NCI-H446 treated with DMSO at 0.1 percent for 48 hours (cell line): ENCODE measurements at places on chromosomes 1 and 21.

- no peak for DNase-seq
Measured at GRCh38 chr1:97499667-97500066, 421.2 kb downstream of the DPYD start.

GRCh38 chr1:117271959-117272358 is 61.2 kb upstream of the VTCN1 start:
- DNase-seq: no peak

GRCh38 chr1:90127288-90127953 is 132.5 kb downstream of the ZNF326 start:
- DNase-seq: no peak

GRCh38 chr1:185517808-185518419 is 200.9 kb upstream of the IVNS1ABP start:
- DNase-seq: no peak

GRCh38 chr1:99647490-99647889 is 1.6 kb downstream of the PALMD start:
- no peak for DNase-seq

DNA sequence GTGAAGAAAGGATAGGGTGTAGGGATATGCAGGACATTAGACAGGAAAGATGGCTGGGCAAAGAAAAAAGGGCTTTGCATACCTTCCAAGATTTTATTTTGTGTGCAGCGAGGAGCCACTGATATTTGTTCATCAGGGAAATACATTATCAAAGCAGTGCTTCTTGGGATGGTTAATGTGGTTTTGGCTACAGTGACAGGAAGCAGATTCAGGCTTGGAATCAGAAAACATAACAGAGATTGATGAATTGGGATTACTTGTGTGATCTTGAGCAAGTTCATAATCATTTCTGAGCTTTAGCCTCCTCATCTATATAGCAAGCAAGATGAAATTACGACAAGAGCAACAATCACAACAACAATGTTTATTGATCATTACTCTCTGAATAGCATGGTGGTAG is 249.2 kb upstream of the SGIP1 start:
- DNase-seq: no peak

- DNase-seq: no peak
Measured at GRCh38 chr1:41998250-41998649, 79.5 kb upstream of the HIVEP3 start.

GRCh38 chr1:63537940-63538339 is 14.6 kb downstream of the EFCAB7 start:
- DNase-seq: no peak

DNA sequence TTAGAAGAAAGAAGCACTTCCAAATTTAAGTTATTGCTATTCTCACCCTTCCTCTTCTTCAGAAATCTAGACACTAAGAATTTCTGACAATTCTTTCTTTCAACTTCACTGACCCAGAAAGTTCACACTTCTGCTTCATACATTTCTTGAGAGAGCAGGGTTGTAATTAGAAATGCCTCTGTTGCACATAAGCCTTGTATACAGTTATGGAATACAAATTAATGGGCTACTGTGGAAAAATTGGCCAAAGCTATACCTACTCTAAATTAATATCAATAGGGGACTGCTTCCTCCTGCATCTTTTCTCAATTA is 1.5 kb downstream of the TNFSF18 start:
- no peak for DNase-seq

- DNase-seq: no peak
Measured at GRCh38 chr21:42025376-42026081, 15.4 kb upstream of the ZBTB21 start.

DNA sequence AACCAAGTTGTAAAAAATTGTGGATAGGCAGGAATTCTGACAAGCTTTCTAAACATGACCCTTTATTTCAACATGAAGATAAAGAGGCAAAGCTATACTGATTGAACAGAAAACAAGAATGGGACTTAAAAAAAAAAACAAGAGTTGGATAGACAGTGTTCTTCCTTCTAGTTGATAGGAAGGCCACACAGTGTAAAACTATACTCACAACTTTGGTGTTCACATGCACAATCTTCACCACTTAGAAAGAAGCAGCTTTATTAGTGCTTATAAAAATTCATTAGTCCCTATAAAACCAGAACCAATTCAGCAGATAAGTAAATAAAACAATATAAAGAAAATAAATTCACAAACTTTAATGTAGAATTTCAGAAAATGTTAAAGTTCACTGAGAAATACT is 101.8 kb downstream of the AKT3 start:
- no peak for DNase-seq
